Activated CD4-positive, alpha-beta T cell treated with anti-CD3 and anti-CD28 coated beads, Interleukin-2, Interleukin-6, amounts not matched to agents 100 ng/mL and 50 ng/mL, durations not matched to agents 16 hours and 8 hours (primary cell): ENCODE measurements at places on chromosomes 16 and 17.
A peak's percentile ranks its signal among the peaks of the same experiment; 100 is the strongest.

DNA sequence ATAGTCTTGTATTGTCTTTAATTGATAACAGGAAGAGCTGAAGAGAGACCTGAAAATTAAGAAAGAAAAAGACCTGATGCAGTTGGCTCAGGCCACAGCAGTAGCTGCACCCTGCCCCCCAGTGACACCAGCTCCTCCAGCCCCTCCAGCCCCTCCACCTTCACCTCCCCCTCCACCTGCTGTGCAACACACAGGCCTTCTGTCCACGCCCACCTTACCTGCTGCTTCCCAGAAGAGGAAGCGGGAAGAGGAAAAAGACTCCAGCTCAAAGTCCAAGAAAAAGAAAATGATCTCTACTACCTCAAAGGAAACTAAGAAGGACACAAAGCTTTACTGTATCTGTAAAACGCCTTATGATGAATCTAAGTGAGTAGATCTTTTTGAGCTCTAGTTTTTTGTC, 36.8 kb downstream of the C17orf58 start:
- no peak for DNase-seq

DNA sequence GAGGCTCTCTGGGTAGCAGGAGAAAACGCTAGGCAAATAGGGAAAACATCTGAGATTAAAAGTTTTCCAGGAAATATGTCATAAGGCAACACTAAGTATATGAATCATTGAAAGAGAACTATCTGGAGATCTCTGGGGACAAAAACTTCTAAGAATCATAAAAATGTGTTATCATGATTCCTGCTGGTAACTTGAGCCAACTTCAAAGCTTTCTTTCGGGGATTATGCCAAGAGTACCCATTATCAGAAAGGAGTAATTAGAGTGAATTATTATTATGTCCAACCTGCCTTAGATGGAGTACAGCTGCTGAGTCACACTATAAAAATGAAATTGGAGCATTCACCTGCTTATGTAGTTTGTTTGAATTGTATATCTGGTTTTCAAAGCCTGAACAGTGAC, 488.5 kb upstream of the SOX9 start:
- DNase-seq: no peak

DNA sequence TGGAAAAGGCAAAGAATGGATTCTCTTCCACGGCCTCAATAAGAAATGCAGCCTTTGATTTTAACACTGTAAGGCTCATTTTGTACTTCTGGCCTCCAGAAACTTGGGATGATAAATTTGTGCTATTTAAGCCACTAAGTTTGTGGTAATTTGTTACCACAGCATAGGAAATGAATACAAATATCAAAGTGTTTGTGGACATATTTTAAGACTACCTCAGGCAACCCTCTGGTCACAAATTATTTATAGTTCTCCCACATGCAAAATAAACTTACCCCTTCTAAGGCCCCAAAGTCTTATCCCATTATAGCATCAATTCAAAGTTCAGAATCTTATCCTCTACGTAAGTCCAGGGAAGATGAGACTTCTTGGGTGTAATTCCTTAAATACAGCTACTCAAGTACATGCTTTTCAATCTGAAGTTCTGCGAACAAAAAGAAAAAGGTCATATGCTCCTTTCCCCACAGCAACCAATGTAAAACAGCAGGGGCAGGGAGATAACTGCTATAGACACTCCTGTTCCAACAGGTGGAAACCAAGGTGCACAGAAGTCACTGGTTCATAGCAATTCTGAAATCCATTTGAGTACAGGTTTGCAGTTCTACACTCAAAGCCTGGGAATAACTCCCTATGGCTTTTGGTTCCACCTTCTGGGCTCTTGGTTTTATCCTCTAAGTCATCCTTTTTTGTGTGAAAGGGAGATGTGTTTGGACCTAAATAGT, 5.4 kb upstream of the EFCAB13 start:
- no peak for DNase-seq

- no peak for DNase-seq
Observed at GRCh38 chr17:39626171-39627046, at the start of gene PPP1R1B. Gene PPP1R1B, plus strand, starts transcription at chr17:39626952. Its CDS starts 441 bp downstream, at chr17:39627393.

DNA sequence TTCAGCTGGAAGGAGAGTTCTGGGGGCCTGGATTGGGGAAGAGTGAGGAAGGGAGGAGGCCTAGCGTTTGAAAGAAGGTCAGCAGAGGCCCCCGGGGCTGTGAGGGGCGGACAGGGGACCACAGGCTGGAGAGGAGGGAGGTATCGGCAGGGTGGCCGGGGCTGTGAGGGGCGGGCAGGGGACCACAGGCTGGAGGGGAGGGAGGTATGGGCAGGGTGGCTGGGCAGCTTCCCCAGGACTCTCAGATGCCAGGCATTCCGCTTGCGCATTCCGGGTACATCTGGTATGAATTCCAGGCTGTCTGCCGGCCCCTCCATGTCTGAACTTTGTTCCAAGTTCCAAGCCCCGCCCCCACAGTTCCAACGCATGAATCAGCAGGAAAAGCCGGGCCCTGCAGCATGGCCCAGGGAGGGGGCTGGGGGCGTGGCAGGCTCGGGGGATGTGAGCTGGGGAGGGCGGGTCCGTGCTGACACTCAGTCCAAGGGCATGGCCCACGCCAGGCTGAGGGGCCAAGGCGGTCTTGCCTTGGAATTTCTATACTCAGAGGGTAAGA, 4.3 kb upstream of the TLCD2 start:
- peak; percentile 38 for DNase-seq

GRCh38 chr16:11474617-11475291, 112.0 kb downstream of the LITAF start:
- no peak for DNase-seq

DNA sequence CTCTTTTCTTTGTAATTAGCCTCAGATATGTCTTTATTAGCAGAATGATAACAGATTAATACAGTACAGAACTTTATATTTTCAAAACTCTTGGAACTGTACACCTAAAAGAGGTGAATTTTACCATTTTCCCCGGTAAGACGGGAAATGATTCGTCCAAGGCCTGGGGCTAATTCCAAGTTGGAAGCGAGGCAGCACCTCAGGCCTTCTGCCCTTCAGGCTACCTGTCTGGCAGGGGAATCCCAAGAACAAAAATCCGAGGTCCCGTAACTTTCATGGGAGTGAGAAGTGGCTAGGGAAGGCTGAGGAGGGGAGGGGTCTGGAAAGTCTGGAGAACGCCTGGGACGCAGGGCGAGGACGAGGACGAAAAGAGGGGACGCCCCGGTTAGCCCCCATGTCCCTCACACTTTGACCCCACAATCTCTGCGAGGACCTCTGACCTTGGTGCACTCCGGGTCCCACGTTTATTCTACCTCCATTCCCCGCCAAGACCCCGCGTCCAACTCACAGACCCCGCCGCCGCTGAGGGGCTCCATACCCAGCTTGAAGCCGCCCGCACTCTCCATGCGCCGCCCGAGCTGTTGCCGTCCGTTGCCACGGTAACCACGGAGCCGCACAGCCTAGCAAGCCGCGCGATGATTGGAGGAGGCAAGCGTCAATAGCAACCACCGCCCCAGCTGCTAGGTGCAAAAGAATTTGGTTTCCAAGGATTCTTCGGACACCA, at the start of gene HYDIN:
HYDIN (minus strand) TSS at position 601 of the 724 bp plus-strand sequence. CDS start 43,827 bp downstream, outside the sequence.
- peak; percentile 25 for DNase-seq

DNA sequence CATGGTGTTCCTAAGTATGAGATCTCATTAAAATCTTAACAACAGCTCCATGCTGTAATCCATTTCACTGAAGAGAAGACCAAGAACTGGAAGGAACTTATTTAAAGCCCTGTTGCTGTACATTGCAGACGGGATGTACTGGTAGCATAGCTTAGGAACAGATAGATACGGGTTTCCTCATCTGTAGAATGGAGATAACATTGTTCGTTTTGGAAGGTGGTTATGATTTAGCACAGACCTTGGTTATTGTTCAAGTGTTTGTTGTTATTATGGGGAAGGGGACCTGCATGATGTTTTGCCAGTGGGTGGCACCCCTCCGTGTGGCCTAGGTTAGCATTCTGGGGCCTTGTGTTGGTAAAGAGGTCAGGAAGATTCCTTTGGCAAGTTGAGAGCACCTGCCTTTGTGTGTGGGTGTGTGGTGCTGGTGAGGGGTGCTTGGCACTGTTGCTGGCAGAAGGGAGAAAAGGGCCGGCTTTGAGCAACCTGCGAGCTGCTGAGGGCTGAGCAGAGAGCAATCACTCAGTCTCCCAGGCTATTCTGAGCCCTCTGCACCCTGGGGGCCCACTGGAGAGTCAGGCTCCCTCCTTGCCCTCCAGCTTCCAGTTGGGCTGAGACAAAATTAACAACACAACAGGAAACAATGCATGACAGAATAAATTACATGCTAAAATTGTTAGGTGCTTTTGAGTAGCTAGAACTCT, 2.3 kb downstream of the TAOK2 start:
- DNase-seq: no peak

DNA sequence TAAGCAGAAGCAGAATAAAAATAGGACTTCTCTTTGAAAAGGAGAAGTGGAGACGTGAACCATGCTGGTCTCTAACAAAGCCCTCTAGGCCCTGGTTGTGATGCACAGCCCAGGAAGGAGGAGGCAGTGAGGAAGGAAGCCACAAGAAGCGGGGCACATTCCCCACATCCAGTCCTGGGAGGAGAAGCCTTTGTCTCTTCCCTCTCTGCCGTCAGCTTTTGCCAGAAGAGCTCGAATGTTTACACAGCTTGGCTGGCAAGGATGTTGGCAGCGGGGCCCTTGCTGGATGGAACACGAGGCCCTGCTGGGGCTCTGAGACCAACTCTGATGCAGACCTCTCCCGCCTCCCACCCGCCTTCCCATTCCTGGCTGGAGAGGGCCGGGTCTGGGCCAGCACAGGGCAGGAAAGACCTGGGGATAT, 91.3 kb downstream of the MAF start:
- no peak for DNase-seq

GRCh38 chr17:57914273-57915142, 40.7 kb downstream of the CUEDC1 start:
- no peak for DNase-seq

DNA sequence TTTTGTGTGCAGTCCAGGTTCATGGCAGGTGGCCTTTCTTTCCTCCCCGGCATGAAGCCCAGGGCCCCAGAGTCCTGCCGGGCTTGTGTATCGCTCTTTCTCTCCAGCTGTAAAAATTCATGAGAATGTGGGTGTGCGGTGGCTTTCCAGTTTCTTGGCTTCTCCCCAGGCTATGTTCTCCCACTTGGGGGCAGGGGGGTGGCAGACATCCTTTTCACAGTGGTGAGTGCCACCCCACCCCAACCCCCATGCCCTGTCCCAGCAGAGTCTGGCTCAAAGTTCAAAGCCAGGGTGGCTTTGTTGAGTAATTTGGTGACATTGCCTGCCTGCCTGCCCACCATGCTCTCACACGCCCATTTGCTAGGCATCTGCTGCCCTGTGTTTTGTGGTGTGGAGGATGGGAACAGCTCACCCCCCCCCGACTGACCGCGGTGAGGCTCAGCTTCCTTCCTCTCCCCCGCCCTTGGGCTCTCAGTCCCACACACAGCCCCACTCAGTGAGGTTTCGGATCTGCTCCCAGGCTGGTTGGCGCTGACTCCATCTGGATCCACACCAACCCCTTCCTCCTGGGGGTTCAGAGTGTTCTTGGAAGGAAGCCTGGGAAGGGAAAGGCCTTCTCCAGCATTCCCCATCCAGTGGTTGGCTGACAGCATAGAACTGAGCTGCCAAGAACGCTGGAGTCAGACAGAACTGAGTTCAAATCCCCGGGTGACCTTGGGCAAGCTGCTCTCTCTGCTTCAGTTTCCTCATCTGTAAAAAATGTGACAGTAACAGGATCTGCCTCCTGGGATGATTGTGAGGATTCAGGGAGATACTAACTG, 36.0 kb downstream of the CHD9 start:
- peak; percentile 27 for DNase-seq

DNA sequence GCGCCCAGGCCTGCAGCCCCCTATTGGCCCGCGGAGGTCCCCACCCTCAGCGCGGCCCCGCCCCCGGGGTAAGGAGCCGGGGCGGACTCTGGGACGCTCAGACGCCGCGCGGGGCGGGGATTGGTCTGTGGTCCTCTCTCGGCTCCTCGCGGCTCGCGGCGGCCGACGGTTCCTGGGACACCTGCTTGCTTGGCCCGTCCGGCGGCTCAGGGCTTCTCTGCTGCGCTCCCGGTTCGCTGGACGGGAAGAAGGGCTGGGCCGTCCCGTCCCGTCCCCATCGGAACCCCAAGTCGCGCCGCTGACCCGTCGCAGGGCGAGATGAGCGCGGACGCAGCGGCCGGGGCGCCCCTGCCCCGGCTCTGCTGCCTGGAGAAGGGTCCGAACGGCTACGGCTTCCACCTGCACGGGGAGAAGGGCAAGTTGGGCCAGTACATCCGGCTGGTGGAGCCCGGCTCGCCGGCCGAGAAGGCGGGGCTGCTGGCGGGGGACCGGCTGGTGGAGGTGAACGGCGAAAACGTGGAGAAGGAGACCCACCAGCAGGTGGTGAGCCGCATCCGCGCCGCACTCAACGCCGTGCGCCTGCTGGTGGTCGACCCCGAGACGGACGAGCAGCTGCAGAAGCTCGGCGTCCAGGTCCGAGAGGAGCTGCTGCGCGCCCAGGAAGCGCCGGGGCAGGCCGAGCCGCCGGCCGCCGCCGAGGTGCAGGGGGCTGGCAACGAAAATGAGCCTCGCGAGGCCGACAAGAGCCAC, at the start of gene NHERF1:
NHERF1 (plus strand) TSS at position 100 of the 750 bp plus-strand sequence; CDS start at position 319, 219 bp downstream.
- peak; percentile 97 for DNase-seq

GRCh38 chr16:4060823-4061222, 55.4 kb downstream of the ADCY9 start:
- no peak for DNase-seq

GRCh38 chr16:58252716-58253115, 42.1 kb downstream of the PRSS54 start:
- no peak for DNase-seq

DNA sequence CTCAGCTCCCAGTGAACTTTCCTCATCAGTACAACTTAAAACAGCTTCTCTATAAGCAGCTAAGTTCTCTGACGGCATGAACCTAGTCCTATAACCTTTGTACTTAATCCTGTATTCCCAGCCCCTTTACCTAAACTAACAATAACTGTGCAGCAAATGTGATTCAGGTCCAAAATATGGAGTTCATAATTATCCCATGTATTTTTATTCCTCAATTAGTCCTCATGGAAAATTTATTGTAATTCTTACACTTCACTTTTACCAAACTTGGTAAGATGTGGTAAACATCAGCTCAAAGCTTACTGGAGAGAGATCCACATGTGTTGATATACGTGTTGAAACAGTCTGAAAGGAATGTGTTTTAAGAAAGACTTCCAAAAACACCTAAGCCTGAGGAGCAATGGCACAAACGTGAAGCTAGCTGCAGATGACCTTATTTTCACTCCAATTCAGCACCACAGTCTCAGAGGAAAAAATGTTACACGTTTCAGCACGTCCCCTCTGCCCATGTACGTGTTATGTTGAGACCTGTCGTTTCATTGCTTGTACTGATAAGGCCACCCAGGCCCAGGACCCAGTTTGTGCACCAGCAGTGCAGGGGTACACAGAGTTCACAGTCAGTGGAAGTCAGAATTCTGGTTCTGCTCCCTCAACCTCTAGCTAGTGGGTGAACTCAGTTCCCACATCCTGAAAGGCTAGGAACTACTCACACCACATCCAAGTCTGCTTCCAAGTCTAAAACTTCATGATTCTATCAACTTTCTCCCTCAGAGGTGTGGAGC, 7.1 kb downstream of the USP31 start:
- no peak for DNase-seq
